Right ventricle myocardium inferior (tissue), 1 donor: ENCODE measurements at places on chromosomes 16 and 17.

- peak; percentile 77 for DNase-seq
These were observed 667 bp downstream of the EFCAB13 start for GRCh38 chr17:47324224-47325020.

- DNase-seq: no peak
These were observed 169.3 kb downstream of the RAB11FIP4 start for GRCh38 chr17:31560616-31561235.

DNA sequence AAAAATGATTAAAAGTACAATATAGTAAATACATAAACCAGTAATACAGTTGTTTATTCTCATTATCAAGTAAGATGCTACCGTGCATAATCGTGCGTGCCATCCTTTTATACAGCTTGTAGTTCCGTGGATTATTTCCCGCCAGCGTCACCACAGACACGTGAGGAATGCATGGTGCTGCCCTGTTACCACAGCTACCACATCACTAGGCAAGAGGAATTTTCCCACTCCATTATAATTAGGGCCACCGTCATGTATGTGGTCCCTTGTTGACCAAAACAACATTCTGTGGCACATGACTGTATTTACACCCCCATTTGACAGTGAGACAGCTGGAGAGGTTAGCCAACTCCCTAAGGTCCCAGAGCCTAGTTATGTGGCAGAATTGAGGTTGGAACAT lies 30.5 kb upstream of the LGALS9 start:
- DNase-seq: no peak

DNA sequence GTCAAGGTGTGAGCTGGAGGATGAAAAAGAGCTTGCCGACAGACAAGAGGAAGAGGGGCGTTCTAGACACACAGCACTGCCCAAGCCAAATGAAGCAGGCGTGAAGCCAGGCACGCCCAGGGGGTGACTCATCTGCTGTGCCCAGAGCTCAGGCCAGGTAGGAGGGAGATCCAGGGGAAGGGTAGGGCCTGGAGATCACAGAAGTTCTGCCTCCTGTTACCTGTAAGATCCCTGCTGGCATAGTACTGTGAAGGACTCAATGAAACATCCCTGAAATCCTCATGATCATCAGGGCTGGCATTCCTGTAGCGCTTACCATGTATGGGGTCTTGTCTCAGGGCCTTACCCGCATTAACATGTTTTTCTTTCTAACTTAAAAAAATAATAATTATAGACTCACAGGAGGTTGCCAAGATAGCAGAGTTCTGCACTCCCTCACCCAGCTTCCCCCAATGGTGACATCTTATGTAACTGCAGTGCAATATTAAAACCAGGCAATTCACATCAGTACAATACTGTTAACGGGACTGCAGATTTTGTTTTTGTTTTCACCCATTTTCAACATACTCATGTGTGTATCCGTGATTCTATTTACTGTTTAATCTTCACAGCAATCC lies 158.6 kb downstream of the XYLT1 start:
- DNase-seq: no peak

DNA sequence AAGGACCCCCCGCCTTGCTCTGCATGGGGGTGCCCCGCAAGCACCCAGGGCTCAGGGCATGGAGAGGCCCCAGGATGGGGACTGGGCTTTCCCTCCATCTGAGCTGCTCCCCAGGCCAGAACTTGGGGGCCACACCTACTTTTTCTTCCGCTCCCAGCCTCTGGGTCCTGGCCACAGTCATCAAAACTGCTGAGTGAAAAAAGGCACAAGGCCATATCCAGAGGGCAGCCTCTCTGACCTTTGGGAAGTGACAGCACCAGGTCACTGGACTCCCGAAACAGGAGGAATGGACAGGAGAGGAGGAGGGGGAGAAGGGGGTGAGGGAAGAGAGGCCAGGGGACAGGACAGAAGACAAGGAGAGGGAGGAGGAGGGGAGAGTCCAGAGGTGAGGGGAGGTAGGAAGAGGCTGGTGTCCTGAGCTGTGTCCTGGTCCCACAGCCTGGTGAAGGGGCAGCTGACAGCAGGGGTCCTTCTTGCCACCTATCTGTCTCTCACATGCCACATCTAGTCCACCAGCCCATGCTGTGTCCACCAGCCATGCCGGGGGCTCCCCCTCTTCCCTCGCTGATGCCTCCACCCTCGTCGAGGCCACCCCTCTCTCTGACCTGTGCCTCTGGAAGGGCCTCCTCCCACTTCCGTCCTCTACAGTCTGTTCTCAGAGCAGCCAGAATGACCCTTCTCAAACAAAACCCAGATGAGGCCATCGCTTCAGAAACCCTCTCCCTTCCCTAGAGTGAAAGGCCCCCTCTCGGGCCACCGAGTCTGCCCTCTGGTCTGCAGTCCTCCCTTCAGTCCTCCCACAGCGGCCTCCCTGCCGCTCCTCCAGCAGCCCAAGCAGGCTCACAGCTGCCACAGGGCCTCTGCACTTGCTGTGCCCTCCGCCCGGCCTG lies 73.9 kb upstream of the TOB1 start:
- DNase-seq: no peak
